EH (cell line): ENCODE measurements at places on chromosomes 1 and 21.

DNA sequence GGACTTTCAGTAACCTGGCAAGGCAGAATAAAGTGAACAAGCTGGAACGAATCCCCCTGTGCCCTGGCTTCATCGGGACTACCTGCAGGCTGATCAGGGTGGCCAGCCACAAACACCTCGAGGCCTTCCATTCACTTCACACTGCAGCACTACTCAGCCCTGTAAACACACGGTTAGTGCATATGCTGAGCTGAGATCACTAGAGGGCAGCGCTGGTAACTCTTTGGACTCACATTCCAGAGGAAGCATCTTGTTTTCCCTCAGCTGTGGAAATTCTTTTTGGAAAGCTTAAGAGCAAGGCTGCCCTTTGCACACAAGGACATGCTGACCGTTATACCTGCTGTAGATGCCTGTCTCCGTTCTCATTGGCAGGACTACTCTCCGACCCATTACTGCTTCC, 32.1 kb downstream of the PCSK9 start:
- DNase-seq: peak; percentile 70

GRCh38 chr1:15684468-15685291, 560 bp downstream of the PLEKHM2 start:
- DNase-seq: peak; percentile 45

DNA sequence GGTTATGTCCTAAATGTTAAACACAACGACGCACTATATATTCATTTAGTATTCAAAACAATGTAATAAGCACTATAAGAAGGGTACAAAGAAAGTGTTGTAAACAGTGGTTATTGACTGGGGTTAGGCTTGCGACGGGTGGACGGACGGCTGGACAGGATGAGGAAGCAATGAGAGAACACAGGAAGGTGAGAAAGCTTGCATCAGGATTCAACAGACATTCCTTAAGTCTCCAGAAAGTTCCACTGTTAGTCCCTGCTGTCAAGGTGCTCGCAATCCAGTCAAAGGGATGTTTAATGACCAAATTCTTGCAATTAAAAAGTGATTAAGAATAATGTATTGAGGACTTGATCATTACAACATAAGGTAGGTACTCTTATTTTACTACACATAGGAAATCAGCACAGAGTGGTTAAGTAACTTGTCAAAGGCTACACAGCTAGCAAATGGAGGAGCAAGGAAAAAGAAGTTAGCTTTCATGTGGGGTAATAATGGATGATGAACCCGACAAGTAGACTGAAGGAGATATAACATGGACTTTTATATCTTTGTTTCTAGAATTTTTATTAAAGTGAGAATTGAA, 994 bp upstream of the ACBD6 start:
- DNase-seq: no peak

DNA sequence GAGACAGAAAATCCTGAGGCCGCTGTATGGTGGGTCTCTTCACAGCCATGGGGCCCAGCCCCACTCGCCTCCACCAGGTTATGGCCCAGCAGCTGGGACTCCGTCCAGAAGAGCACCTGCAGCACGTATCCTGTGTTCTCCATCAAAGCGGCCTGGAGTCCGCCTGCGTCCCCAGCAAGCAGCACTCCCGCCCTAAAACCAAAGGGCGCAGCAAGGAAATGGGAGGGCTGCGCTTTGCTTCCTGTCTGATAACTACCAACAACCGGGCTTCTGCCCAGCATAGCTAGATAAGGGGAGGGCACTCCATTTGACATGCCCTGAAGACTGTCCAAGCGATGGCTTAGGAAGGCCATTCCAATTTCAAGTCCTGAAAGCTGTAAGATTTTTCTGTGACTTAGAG, 119.9 kb downstream of the KCNJ15 start:
- DNase-seq: no peak

GRCh38 chr1:64337926-64338325, 132.0 kb upstream of the CACHD1 start:
- peak; percentile 13 for DNase-seq

DNA sequence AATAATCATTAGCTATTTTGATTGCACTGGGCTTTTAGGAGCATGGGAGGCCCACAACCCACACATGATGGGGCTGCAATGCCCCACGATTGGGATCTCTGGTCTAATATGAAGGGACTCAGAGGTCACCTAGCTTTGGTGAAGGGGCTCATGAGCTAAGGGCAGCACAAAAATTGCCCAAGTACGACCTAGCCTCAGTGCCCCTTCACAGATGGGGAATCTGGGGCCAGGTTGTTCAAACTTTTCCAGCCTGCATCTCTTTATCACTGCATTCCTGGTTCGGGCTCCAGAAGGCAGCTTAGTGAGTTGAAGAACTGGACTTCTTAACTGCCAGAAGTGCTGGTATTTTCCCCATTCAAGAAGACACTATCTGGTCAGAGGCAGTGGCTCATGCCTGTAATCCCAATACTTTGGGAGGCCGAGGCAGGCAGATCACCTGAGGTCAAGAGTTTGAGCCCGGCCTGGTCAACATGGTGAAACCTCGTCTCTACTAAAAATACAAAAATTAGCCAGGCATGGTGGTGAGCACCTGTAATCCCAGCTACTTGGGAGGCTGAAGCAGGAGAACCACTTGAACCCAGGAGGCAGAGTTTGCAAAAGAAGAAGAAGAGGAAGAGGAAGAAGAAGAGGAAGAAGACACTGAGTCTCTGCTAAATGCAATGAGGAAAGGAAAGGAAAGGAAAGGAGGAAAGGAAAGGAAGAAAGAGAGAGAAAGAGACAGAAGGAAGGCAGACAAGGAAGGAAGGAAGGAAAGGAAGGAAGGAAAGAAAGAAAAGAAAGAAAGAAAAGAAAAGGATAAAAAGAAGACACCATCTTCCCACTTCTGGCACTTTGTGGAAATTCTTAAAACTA, 258.5 kb upstream of the IRF2BP2 start:
- no peak for DNase-seq

DNA sequence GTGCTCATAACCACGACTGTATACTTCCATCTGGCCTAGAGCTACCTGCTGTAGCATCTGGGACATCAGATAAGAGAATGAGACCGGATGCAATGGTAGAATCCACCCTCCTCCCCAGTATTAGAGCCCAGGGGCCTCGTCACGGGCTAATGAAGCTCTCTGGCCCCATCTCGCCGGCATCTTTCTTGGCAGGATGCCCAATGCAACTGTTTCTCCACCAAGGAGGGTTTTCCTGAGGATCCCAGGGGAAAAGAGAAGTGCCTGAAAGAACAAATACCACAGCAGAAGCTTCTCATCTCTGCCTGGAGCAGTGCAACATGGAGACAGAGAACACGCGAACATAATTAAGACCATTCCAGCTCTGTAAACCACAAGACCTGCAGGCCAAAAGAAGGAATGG, 80.0 kb downstream of the VWA5B1 start:
- DNase-seq: peak; percentile 21

DNA sequence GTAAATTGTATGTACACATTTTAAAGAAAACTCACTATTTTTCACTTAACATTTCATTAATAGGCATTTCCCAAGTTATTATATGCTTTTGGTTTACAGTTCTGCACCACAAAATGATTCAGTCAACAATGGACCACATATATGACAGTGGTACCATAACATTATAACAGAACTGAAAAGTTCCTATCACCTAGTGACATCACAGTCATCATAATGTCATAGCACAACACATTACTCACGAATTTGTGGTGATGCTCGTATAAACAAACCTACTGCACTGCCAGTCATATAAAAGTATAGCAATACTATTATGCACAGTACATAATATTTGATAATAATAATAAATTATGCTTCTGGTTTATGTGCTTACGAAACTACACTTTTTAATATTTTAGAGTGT, 30.9 kb downstream of the DNAI4 start:
- DNase-seq: no peak

- DNase-seq: no peak
These were observed 3.8 kb upstream of the RRP15 start for GRCh38 chr1:218281285-218281684.

GRCh38 chr1:10161541-10162290, 48.7 kb upstream of the KIF1B start:
- no peak for DNase-seq

GRCh38 chr1:150146849-150147542, 2.7 kb upstream of the PLEKHO1 start:
- no peak for DNase-seq

DNA sequence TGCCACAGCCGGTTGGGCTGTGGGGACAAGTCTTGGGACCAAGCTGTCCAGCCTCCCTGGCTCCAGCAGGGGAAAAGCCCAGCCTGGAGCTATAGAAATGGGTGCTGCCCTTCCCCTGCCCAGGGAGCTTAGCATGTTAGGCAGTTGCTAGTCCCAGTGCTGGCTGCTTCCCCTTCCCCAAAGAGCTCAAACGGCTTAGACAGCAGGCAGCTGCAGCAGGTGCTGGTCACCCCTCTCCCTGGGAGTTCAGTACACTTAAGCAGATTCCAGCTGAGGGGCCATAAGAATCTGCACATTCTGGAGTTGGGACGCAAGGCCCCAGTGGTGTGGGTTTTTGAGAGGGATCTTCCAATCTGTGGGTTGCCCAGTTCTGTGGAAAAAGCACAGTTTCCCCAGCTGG, 11.1 kb upstream of the REG4 start:
- DNase-seq: no peak

GRCh38 chr1:114316204-114316603, 162.5 kb upstream of the SYT6 start:
- DNase-seq: no peak
